ENCODE measurements at places on chromosomes 12 and 14.

DNA sequence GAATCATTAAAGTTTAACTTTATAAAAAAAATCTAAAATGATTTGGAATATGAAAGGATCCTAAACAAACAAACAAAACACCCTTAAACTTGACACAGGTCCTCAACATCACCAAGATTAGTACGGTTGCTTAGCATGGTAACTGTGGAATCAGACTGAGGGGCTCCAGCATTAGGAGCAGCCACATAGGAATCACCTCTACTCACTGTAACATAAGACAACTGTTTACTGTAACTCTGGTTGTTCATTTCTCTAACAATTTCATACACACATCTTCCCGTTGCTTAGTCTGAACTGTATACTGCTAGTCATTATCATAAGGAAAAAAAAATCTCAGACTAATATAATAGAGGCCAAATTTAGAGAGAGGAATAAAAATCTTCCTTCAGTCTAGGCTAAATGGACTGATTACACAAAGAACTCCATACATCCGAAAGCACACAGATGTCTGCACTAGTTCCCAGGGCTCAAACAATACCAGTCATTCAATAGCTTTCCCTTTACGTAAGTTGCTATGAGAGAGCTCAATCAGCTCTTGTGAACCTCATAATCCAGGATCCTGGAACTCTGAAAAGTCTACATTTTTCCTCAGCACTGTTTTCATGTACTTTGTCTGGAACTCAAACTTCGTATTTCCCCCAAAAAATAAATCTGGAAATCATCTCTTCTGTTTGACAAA lies 26.0 kb downstream of the LRP6 start:
- no peak for DNase-seq

DNA sequence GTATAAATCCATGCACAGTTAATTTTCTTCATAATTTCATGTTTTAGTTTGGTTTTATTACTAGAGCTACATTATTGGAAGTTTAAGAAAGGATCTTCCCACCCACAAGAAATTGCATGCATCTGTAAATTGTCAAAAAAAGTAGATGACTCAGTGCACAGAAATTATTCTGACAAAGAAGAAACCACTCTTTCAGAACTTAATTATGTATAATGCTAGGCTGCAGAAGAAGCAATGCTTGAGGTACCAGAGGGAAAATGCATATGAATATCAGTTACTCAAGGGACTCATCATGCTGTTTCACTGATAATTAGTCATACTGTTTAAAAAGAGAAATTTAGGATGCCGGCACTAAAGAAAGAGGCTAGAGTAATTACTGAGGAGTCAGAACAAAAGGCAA lies 147.0 kb downstream of the SLC16A7 start:
- no peak for DNase-seq

DNA sequence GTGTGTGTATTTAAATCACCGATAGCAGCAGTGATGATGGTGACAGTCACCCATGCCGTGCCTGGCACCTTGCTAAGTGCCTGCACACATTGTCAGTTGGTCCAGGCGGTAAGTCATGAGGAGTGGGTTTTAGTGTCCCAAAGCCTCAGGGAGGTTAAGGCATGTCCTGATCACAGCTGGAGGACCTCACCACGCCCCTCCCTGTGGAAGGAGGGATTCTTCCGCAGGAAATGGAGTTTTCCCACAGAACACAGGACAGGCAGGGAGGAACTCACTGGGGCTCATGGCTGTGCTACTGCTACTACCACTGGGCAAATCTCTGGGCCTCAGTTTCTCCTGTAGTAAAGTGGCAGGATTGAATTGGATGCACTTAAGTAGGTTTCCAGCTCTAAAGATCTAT lies 142.3 kb downstream of the CACNA1C start:
- no peak for DNase-seq

DNA sequence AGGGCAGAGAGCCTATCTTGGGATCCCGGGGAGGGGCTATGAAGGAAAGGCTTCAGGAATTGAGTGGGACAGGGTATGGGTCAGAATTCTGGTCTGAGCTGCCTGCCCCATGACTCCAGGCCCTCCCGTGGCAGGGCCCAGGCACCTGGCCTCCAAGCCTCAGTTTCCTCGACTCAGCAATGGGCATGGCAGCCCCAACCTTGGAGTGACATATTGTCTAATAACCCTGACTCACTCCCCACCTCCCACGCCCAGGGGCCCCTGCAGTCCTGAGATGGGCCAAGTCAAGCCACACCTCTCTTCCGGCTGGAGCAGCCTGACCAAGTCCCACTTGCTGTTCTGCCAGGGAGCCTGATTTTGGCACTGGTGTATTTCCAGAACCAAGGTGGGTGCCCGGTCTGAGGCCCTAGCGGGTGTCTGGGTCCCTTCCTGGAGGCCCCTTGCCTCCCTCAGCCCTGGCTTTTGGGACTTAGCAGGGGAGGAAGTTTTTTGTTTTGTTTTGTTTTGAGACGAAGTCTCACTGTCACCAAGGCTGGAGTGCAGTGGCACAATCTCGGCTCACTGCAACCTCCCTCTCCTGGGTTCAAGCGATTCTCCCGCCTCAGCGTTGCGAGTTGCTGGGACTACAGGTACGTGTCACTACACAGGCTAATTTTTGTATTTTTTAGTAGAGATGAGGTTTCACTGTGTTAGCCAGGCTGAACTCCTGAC lies 40.3 kb upstream of the RCOR1 start:
- no peak for DNase-seq

DNA sequence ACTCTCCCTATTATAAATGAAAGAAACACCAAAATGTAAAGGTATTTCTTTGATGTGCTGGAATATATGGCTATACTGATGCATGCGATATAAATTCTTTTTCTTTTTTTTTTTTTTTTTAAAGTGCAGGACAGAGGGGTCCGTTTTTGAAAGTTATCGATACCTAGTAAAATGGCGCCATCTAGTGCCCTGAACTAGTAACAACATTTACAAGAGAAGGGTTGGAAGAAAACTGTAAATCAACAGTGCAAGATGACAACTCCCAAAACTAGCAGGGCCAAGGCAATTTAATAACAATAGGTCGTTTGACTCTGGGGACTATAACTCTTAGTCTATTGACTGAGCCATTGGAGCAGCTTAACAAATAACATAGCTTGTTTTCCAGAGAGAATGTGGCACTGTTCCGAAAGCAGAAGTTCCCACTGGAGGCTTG lies 137.7 kb downstream of the SPTSSA start:
- no peak for DNase-seq

DNA sequence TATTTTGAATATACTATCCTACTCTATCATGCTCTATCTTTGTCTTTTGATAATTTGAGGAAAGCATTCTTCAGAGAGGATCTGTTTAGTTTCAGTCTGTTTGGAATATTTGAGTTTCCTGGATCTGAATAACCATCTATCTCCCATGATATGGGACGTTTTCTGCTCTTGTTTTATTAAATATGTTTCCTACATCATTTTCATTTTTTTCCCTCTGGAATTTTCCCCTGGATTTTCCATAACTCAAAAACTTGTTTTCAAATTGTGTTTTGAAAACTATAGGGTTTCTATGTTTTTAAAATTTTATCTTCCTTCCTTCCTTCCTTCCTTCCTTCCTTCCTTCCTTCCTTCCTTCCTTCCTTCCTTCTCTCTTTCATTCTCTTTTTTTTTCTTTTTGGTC lies 974.2 kb downstream of the TMEM121 start:
- no peak for DNase-seq

- no peak for DNase-seq
These were observed 13.3 kb downstream of the BEST3 start for GRCh38 chr12:69685810-69686209.

DNA sequence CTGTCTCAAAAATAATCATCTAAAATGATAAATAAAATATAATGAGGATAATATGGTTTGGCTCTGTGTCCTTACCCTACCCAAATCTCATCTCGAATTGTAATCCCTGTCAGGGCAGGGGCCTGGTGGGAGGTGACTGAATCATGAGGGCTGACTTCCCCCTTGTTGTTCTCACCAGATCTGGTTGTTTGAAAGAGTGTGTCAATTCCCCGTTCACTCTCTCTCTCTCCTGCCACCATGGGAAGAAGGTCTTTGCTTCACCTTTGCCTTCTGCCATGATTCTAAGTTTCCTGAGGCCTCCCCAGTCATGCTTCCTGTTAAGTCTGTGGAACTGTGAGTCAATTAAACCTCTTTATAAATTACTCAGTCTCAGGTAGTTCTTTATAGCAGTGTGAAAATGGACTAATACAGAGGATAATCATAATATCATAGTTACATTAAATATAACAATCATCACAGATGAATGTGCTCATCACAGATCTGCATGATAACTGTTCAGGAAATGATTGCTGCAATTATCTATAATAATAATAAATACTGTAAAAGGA lies 12.6 kb downstream of the EFCAB11 start:
- no peak for DNase-seq

- DNase-seq: no peak
These were observed 38.6 kb downstream of the SPTSSA start for GRCh38 chr14:34423445-34423844.

DNA sequence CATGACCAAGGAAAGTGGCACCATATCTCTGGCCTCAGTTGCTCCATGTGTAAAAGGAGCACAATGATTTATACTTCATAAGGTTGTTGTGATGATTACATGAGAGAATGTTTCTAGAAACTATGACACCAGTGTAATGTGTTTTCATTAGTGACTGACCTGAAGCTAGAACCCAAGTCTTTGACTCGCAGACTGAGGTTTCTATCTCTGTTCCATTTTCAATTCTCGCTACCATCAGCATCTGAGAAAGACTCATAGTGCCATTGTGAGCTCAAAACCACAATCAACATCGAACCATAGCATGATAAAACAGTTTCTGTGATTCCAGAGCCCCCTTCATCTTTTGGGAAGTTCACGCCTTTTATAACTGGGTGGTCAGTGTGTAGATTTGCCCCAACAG lies 53.8 kb downstream of the STAB2 start:
- no peak for DNase-seq

GRCh38 chr12:64890873-64891468 lies 66.5 kb downstream of the TBC1D30 start:
- DNase-seq: no peak
